Dermis microvascular lymphatic vessel endothelial cell (primary cell): ENCODE measurements at places on chromosomes 1 and 21. TPM values are rescaled to one million over a fixed set of nuclear protein-coding genes. Genes with fewer than 3 reads are reported as not detected.

Gene NTRK1
- total RNA-seq, result not detected in 2 replicates

DNA sequence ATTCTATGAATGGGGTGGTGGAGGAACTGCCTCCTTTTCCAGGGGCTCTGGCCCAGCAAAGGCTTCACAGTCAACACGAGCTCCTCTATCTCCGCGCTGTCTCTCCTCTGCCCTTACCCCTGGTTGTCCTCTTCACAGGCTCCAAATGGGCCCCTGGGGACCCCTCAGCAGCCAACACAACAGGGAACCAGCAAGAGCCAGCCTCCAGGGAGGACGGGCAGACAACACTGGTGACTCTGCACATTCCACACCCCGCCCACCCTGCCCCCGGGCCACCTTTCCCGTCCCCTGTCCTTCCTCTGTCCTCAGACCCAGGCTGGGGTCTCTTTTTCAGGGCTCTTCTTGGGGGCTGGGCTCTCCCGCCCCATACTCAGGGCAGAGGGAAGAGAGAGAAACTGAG is 17.5 kb upstream of the ETV3 start:
- DNase-seq, result no peak

DNA sequence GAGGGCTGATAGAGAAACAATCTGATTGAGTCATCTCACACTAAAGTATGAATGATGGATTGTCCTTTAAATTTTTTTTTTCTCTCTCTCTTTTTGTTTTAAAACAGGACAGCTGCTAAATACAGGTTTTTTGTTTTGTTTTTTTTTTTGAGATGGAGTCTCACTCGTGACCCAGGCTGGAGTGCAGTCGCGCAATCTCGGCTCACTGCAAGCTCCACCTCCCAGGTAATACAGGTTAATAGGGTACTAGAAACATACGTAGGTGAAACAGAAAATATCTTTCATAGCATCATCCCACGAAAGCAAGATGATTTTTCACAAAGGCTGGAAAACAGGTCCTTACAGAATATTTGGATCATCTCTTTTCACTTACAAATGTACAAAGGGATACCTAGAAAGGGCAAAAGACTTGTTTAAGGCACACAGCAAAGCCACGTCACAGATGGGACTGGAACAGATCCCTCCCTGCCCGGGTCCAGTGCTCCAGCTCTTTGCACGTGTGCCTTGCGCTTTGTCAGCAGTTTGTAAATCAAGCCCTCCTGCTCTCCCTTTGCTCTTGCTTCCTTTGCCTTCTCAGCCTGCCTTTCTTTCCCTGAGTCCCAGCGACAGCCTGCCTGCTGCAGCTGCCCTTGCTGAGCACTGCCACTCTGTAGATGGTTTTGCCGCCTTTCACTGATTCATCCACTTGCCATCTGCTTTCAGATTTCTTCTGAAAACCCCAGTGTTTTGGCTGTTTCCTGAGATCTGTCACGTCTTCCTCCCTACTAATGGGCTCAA is 171.3 kb upstream of the BEND5 start:
- no peak for DNase-seq

- no peak for DNase-seq
Measured at GRCh38 chr1:167935216-167936067, 1.0 kb upstream of the DCAF6 start.

DNA sequence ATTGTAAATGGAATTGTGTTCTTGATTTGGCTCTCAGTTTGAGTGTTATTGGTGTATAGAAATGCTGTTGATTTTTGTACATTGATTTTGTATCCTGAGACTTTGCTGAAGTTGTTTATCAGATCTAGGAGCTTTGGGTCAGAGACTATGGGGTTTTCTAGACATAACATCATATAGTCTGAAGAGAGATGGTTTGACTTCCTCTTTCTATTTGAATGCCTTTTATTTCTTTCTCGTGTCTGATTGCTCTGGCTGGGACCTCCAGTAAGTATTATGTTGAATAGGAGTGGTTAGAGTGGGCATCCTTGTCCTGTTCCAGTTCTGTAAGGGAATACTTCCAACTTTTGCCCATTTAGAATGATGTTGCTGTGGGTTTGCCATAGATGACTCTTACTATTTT is 39.1 kb upstream of the ANGPTL1 start:
- no peak for DNase-seq

Gene NES
- 38.3 and 55.1 TPM in 2 replicates for total RNA-seq
